Psoas muscle (tissue), 8 donors: ENCODE measurements at places on chromosomes 16 and 17.

GRCh38 chr16:57000271-57001025 lies 11.1 kb downstream of the NLRC5 start:
- peak; percentile 77 for DNase-seq

DNA sequence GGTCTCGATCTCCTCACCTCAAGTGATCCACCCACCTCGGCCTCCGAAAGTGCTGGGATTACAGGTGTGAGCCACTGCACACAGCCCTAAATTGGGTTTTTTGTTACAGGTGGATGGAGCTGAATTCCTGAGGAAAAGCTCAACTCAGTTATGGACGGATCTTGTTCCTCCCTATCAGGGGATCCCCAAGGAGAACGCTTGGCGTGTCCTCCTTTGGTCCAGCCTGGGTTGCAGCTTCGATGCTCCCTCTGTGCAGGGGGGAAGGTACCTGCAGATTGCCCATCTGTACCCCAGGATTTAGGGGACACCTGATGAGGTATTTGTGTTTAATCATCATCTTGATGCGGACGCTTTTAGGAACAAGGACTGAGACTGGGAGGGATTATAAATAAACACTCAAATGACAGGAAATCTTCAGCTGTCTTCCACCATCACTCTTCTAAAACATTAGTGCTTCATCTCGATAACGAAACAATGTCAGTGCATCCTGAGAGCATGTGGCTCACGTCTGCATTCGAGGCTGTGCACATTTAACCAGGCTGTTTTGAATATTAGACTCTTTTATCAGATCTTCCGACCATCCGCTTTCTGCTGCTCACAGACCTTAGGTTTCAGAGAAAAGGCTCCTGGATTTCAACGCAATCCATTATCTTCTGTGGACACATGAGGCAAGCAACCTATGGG lies 18.2 kb upstream of the MEIOB start:
- DNase-seq, result no peak

GRCh38 chr16:19235886-19236285 lies 49.6 kb upstream of the CLEC19A start:
- no peak for DNase-seq

GRCh38 chr16:77540646-77541045 lies 105.8 kb upstream of the ADAMTS18 start:
- no peak for DNase-seq
